ENCODE measurements at places on chromosomes 1 and 21.

GRCh38 chr21:37224861-37225839, 42.0 kb downstream of the VPS26C start:
- DNase-seq: no peak

- no peak for DNase-seq
These were observed 124.8 kb downstream of the DISC1 start for GRCh38 chr1:231751415-231751814.

- DNase-seq: no peak
These were observed 67.2 kb upstream of the HOOK1 start for GRCh38 chr1:59747420-59748024.

DNA sequence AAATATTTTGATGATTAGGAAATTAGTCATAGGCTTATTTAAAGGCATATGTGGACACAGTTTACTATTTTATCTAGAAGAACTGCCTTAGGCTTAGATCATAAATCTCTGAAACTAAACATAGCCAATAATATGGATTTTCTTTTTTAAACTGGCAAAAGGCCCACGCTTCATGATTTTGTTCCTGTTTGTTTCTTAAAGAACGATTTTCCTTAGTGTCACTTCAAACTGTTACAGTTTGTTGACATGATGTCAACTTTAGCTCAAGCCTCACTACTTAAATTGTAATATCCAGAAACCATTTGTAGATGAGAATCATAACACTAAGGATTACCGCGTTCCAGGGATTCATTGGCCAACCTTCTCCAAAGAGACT, 322.6 kb downstream of the HHIPL2 start:
- no peak for DNase-seq

DNA sequence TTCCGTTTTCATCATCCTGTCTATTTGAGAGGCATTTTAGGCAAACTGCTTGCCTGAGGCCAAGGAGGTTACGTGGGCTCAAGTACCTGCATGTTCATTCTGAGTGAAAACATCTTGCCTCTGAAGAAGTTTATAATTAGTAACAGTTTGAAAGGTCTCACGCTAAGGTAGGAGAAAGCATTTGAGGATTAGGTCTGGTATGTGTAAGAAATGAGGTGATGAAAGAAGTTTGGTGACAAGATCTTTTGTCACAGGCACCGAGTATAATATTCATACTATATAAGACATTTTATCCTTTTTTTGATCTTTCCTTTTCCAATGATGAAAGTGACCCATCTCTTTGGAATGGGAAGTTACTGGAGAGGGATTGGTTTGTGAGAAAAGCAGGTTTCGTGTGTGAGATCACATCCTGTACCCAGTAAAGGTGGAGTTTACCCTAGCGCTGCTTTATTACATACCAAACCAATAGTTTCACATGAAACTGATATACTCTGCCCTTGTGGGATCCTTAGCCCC, 98.7 kb upstream of the PDC start:
- no peak for DNase-seq

DNA sequence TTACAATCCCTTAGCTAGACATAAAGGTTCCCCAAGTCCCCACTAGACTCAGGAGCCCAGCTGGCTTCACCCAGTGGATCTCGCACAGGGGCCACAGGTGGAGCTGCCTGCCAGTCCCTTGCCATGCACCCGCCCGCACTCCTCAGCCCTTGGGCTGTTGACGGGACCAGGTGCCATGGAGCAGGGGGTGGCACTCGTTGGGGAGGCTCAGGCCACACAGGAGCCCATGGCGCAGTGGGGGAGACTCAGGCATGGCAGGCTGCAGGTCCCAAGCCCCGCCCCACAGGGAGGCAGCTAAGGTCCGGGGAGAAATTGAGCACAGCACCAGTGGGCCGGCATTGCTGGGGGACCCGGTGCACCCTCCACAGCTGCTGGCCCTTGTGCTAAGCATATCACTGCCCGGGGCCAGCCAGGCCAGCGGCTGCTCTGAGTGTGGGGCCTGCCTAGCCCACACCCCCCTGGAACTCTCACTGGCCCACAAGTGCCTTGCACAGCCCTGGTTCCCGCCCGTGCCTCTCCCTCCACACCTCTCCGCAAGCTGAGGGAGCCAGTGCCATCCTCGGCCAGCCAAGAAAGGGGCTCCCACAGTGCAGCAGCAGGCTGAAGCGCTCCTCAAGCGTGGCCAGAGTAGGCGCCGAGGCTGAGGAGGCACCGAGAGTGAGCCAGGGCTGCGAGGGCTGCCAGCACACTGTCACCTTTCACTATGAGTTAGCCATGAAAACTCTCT, 117.8 kb downstream of the LIPI start:
- no peak for DNase-seq

DNA sequence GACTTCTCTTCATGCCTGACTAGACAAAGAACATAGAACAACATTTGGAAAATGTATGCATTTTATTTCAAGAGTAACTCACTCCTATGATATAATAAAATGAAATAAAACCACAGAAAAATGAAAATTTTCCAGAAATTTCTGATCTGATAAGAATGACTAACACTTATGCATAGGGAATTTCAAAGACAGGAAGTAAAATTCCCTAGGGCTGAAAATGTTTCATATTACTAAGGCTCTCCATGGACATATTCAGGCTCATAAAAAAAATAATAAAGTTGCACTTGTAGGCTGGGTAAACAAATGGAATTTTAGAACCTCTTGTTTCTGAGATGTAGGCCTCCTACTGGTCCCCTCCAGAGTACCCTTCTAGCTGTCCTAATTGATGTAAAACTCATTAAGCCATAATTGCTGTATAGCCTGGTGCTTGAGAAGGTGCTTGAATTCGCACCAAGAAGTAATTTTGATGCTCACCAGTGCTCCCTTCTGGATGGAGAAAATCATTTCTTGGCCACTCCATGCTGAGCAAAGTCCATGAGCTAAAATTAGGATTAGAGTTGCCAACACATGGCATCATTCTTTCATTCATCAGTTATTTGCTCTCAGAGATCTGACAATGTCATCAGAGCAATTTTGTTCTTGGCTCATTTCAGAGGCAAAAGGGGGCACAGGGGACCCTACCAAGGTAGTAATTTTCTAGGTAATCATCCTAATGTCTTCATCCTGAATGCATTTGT, 641.0 kb upstream of the CAMK1G start:
- no peak for DNase-seq

DNA sequence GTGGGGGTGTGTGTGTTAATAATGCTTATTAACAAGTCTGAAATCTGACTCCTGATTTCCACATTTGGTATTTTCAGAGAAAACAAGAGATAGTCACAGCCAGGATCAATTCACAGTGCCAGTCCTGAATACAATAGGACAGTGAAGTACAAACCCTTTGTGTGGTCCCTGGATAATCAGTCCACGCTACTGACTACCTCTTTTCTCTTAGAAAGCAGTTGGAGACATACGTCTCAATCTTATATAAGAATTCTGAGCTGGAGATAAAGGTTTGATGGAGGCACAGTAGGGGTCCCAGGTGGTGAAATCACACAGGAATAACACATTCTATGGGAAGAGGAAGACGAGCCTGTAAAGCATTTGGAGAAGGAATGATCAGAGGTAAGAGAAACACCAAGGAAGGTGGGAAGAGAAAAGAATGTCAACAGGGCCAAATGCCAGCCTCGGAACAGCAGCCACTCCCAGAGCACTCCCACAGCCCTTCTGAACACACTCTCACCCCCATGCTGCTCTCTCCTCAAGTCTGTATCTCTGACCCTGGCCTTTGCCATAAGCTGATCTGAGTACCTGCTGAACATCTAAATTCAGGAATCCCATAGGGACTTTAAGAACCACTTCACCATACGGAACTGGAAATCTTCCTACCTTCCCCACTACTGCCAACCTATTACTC, 48.6 kb downstream of the TRAF5 start:
- no peak for DNase-seq

- DNase-seq: no peak
These were observed 3.5 kb downstream of the SLC66A1 start for GRCh38 chr1:19315378-19316198.

GRCh38 chr1:192476802-192477298, 98.7 kb upstream of the RGS1 start:
- no peak for DNase-seq

DNA sequence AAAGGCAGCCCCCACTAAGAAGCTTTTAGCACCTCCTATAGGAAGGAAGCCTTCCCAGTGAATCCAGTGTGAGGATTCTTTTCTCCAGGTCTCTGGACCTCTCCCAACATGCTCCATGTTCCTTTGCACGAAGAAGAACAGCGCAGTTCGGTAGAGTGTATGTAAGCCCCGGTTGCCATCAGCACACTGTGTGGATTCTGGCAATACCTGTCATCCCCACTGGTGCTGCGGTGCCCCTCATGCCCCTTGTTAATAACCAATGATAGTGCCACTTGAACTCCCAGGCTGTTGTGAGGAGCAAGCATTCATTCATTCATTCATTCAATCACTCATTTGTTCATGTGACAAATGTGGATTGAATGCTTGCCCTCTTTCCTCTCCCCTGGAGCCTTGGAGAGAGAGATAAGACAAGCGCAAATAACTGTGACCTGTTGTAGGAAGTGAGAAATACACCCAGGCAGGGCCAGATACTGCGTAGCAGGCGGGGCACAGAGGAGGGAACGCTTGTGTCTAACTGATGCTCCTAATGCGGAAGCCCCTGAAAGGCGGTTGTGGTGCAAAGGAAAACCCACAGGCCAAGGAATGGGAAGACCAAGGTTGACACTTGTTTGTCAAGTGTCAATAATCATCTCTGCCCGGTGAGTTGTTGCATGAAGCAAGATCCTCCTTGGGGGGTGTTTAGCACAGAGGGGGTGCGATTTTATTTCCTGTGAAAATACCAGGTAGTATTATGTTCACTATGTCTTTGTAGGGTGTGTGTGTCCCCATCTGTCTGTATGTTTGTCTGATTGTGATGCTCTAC, 9.8 kb downstream of the LGR6 start:
- no peak for DNase-seq
